Stimulated activated CD4-positive, alpha-beta T cell treated with anti-CD3 and anti-CD28 coated beads, Interleukin-15, amount 100 ng/mL, for 24 hours (primary cell): ENCODE measurements at places on chromosomes 3 and 15.

GRCh38 chr3:106392915-106393314, 524.1 kb upstream of the CBLB start:
- no peak for DNase-seq

DNA sequence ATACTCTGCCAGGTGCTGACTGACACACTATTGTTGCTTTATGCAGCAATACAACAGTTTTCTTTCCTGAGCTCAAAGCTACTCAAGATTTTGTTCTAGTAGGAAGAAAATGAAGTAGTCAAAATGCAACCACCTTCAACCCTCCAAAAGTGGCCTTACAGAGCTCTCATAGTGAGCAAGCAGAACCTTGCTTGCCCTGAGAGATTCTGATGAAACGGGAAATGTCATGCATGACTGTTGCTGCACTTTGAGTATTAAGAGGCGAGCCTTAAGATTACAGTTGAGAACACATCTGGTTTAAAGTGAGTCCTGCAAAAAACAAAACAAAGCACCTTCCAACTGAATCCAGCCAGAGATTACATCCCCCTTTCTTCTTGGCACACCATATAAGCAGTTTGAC, 29.7 kb downstream of the MINDY4B start:
- DNase-seq, result no peak

DNA sequence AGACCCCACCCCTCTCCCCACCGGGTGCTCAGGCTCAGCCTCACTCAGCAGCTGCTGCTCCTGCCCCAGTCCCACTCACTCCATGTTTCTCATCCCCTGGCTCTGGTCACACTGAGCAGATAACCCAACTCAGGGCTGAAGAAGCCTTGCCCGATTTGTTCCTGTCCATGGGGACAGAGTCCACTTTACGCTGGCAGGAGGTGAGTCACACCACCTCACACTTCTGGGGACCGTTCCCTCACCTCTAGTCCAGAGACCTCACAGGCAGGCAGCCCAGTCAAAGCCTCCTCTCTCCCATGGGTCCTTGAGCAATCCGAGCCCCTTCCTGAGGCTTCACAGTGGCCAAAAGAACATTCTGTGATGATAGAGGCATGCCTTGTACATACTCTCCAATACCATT, 1.4 kb downstream of the CIDEC start:
- no peak for DNase-seq

- no peak for DNase-seq
These were observed 28.3 kb upstream of the ALDH1L1 start for GRCh38 chr3:126208606-126209256.

- DNase-seq, result peak; percentile 80
These were observed at the start of gene PSTPIP1 for GRCh38 chr15:76994971-76995945. TSS of gene PSTPIP1 (plus strand) at chr15:76995126. CDS start at chr15:76995574, 448 bp downstream.

- DNase-seq, result no peak
These were observed 98.2 kb downstream of the HCN4 start for GRCh38 chr15:73270366-73271097.

GRCh38 chr3:169659096-169659819, 4.3 kb downstream of the MECOM start:
- DNase-seq, result no peak

DNA sequence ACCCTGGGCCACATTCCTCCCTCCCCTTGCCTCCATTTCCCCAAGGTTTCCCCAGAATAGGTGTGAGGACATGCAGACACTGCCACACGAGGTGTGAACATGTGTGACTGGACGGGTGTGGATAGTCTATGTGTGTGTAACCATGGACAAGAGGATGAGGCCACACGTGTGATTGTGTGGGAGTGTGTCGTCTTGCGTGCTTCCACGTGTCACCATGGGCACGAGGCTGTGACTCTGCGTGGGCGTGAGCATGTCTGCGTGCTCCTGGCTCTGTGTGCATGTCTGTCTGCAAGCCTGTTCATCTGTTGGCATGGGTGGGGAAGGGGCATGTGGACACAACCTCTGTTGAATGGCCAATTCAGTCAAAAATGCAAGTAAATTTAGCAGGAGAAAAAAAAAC, 6.2 kb upstream of the MYL3 start:
- no peak for DNase-seq

DNA sequence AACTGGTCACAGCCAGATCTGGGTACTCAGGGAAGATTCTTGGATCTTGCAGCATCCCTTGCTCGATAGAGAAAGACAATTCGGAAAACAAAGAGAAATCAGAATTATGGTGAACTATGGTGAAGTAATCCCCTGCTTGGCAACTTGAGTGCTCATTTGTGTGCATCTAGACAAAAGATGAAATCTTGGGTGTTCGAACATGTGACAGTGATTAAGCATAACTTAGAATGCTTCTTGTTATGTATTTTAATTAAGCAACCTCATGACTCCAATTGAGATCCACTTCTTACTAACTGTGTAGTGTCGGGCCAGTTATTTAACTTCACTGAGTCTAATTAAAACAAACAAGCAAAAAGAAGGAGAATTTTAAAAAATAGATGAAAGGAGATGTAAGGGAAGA, 56.5 kb downstream of the ZNF385D start:
- no peak for DNase-seq

DNA sequence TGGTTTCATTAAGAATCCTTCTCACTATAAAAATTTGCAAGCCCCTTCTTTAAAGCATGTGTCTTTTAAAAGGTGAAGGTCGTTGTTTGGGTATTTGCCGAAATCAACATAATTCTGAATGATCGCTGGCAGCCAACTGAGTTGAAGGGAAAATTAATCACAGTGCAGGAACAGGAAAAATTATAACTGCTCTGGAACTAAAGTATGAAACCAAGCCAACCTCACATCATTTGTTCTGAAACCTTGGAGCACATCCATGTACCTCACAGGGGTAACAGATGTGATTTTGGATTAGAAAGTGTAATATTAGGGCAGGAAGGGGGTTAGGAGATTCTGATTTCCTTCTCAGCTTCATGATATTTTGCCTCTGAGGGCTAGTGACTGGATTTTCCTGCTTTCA, 52.2 kb upstream of the PTX3 start:
- no peak for DNase-seq

- DNase-seq, result no peak
These were observed 13.4 kb upstream of the MAGEF1 start for GRCh38 chr3:184725176-184725719.

- DNase-seq, result no peak
These were observed 972 bp downstream of the UBA5 start for GRCh38 chr3:132661101-132661500.

DNA sequence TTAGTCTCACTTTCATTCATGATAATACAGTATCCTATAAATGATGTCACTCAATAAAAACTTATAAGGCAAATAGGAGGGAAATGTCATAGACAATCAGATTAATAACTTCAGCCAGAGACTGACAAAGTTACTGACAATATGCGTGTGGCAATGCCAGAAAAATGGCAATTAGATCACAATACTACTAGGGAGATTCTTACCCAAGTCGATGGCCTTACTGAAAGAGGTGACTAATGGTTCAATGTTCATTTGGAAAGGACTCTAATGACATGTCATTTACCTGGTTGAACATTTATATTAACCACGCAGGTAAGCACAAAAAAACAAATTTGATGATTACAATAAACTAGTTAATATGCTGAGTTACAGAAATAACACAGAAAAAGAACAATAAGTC, 45.9 kb upstream of the WDR5B start:
- no peak for DNase-seq

DNA sequence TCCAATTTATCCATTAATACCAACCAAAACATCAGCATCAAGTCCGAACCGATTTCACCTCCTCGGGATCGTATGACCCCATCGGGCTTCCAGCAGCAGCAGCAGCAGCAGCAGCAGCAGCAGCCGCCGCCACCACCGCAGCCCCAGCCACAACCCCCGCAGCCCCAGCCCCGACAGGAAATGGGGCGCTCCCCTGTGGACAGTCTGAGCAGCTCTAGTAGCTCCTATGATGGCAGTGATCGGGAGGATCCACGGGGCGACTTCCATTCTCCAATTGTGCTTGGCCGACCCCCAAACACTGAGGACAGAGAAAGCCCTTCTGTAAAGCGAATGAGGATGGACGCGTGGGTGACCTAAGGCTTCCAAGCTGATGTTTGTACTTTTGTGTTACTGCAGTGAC, 20.8 kb downstream of the LYSMD4 start:
- DNase-seq, result no peak

- DNase-seq, result peak; percentile 66
These were observed 110.3 kb upstream of the KLF13 start for GRCh38 chr15:31216215-31216911.

GRCh38 chr15:68599560-68600071, 20.8 kb downstream of the CORO2B start:
- DNase-seq, result no peak

DNA sequence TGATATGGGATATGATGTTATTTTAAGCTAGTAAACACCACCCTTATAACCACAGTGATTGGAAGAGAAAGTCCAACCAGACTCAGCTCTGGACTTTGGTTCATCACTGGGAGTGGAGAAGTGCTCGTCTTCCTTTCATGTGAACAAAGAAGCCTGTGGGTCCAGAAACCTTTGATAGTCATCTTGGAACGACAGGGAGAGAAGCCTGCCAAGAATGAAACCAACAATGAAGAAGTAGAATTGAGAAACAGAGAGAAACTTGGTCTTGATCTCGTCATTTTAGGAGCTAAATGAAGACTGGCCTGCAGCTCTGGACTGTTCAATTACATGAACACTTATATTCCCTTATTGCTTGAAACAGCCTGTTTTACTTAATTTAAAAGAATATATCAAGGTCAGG, 13.1 kb upstream of the SLC35G2 start:
- DNase-seq, result no peak

- DNase-seq, result no peak
These were observed 315.6 kb upstream of the THBS1 start for GRCh38 chr15:39265261-39265660.

DNA sequence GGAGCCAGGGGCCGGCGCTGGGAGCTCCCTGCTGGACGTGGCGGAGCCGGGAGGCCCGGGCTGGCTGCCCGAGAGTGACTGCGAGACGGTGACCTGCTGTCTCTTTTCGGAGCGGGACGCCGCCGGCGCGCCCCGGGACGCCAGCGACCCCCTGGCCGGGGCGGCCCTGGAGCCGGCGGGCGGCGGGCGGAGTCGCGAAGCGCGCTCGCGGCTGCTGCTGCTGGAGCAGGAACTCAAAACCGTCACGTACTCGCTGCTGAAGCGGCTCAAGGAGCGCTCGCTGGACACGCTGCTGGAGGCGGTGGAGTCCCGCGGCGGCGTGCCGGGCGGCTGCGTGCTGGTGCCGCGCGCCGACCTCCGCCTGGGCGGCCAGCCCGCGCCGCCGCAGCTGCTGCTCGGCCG, 1.5 kb downstream of the SMAD6 start:
- peak; percentile 38 for DNase-seq

GRCh38 chr15:33138000-33138399, 56.5 kb downstream of the FMN1 start:
- no peak for DNase-seq

DNA sequence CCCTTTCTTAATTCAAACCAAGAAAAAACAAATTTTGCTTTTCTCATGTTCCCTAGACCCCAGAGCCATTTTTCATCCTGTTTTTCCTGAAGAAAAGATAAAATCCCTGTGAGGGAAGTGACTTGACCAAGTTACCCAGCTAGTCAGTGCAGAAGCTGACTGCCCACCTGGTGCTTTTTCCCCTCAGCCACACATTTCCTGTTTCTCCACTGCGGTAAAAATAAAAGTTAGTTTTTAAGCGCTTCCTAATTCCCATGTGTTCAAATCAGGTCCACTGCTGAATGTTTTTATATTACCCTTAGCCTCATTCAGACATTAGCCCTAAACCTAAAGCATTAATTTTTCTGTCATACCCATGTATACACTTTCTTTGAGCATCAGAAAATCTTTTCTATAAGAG, 26.1 kb downstream of the PPP2R3A start:
- no peak for DNase-seq

DNA sequence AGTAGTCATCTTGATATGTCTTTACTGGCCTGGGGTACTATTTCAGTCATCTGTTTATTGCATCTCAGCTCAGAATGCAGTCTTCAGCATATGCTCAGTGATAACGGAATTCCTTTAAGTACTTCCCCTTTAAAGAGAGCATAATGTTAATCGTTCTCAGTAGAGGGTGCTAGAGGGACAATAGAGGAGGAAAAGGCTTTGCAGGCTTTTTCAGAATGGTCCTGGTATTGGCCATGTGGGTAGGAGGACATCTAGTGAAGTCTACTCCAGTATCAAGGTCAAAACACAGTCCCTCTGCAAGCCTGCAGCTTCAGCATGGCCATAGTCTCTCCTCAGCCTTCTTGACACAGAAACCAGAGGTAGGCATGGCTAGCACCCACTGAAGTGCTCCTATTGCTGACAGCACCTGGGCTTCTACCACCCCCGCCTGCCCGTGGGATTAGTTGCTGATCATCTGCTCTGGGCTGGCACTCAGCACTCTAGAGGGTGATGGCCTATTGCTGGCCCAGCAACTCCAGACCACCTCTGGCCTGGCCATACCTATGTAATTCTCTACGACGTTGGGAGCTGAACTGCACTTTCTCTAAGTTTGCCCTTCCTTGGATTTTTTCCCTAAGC, 65.4 kb downstream of the KCNH8 start:
- DNase-seq, result no peak

GRCh38 chr3:39362812-39363211, 20.4 kb upstream of the SLC25A38 start:
- no peak for DNase-seq

DNA sequence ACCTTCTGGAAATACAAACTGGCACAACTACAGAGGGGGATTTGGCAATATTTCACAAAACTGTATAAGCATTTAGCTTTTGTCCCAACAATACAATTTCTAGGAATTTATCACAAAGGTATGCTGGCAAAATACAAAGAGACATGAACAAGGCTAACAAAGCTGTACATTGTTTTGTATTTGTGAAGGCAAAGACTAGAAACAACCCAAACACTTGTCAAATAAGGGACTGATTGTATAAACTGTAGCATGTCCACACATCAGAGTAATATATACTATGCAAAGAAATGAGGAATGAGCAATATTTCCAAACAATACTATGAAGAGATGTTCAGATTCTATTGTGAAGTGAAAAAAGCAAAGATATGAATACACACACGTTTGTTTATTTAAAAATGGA, 26.4 kb downstream of the CP start:
- no peak for DNase-seq

- DNase-seq, result peak; percentile 17
These were observed 39.6 kb upstream of the FAM98B start for GRCh38 chr15:38414357-38414756.

- no peak for DNase-seq
These were observed 325.2 kb downstream of the WDR72 start for GRCh38 chr15:53434174-53434678.

DNA sequence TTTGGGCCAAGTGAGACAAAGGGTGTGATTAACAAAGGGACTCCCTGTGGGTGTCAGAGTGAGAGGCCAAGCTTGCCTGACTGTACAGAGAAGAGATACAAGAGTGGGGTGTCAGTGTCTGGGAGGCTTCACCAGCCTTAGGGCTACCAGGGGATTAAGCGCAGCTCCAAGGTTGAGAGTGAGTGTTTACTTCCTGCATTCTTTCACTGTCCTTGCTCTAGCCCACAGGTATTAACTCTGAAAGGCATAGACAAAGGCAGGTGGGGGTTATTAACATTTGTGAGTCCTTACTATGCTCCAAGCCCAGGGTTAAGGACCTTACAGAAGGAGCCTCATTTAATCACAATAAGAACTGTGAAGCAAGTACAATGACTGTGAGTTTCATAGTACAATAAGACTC, 107.6 kb downstream of the IL20RB start:
- no peak for DNase-seq
